ENCODE measurements at places on chromosomes 12 and 14.

DNA sequence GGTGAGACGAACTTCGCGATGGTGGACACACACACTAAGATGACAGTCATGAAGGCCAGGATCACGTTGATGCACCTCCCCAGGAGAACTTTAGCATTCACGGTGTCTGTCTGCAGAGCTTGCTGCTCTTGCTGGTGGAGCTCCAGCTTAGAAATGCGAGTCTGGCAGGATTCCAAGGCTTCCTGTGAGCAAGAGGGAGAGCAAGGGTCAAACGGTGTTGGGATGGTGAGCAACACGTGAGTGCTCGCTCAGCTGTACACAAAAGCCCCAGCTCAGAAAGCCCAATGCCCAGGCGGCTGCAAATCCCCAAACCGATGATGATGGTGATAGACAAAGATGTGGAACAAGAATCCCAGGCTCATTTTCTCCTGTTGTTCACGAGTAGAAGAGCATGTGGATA, 78.8 kb downstream of the TMCC3 start:
- no peak for DNase-seq

GRCh38 chr14:22407033-22407432, 182.0 kb downstream of the DAD1 start:
- DNase-seq, result no peak

GRCh38 chr12:57614178-57614947, 3.1 kb downstream of the ARHGEF25 start:
- DNase-seq, result no peak

DNA sequence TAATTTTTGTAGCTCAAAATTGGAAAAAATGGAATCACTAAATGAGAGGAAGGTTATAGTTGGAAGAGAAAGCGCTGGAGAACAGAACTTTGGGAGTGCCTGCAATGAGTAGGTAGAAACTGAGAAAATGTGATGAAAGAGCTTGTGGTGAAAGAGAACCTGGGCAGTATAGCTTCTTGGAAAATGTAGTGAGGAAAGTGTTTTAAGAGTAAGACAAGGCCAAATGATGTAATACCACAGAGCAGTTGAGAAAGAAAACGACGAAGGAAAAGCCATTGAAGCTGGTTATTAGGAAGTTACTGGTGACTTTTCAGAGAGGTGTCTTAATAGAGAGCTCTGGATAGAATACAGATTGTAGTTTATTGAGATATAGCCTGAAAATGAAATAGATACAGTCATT, 255.3 kb downstream of the AEBP2 start:
- DNase-seq, result no peak

GRCh38 chr12:68800294-68800693, 7.7 kb upstream of the MDM2 start:
- no peak for DNase-seq

- DNase-seq, result no peak
These were observed 221.8 kb downstream of the SLC41A2 start for GRCh38 chr12:104736307-104736706.

- DNase-seq, result no peak
These were observed 24.6 kb downstream of the DIP2B start for GRCh38 chr12:50529345-50529744.

DNA sequence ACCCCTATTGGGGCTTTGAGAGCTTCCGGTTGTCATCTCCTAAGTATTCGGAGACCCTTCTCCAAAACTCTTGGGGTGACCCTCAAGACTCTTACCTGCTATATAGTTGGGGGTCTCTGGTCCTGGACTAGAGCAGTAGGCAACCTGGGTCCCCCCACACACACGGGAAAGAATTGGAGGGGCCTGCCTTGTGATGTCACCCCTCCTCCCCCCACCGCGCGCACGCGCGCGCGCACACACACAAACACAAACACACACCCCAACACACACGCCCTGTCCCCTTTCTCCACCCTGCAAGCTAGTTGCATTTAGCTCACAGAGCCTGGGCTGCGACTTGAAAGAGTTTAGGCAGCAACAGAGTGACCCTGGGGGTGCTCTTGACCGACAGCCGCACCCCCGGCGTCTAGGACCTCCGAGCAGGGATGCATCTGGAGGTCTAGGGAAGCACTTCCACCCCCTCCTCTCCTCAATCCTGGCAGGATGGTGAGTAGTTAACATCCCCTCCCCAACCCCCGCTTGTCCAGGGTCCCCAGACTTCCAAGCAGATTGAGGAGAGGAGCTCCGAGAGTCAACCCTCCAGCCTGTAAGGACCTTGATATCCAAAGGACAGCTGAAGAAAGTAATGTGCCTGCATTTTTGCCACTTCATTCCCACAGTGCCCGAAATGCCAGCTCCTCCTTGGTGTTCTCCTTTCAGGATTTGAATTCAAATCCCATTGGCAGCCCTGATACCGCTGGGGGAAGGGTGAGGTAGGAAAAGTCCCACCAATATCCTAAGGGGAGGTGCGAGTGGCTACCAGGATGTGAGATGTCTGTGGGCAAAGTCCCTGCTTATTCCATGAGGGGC, 1.4 kb upstream of the DNAJC14 start:
- peak; percentile 39 for DNase-seq

- DNase-seq, result no peak
These were observed 59.1 kb upstream of the NAP1L1 start for GRCh38 chr12:76143343-76144244.

GRCh38 chr12:106816231-106816630, 41.7 kb downstream of the RIC8B start:
- DNase-seq, result no peak

- no peak for DNase-seq
These were observed 1324.1 kb downstream of the AACS start for GRCh38 chr12:126389220-126389841.

DNA sequence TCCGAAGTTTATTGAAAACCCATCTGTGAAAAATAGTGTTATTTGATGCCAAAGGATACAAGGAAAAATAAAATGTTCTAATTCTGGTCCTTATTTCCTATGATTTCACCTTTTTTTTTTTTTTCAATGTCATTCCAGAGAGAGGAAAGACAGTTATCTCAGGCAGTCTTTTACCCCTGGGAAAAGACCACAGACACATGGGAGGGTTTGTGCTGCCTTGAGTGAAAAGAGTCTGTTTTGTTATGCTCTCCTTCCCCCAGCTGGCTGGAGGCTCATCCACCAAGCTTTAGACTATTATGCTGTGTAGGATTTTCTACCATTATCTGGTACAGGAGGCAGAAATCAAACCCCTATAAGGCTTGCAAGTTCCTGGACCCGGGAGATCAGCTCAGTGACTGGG, 151.8 kb downstream of the CRADD start:
- no peak for DNase-seq

- no peak for DNase-seq
These were observed 135.3 kb downstream of the NTF3 start for GRCh38 chr12:5567016-5567725.

- no peak for DNase-seq
These were observed 5.2 kb downstream of the ENO2 start for GRCh38 chr12:6919588-6919987.

DNA sequence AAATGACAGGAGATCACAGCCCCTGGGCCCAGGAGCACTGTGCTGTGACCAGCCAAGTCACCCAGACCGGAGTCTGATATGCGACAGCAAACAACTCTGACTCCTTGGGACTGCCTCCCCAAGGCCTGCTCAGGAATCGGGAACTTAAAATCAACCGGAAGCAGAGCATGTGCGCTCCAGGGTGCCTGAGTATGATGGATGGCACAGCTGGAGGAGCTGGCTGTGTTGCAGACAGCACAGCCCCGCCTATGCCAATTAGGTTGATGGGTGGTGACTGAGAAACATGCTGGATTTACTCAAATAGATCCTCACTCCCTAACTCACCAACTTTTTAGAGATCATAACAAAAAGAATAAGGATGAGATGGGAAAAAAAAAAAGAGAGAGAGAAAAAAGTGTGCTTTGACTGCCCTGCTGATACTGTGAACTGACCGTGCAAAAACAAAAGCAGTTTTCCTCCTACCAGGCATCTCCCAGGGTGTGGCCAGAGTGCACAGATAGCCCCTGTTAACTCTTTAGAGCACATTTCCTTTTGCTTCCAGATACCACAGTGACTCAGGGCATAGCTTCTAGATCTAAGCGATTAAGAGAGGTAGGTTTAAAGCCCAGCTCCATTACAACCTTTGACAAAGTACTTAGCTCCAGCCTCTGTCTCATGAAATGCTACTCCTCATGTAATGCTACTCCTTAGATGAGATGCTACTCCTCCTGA, 27.4 kb upstream of the STON2 start:
- no peak for DNase-seq

- DNase-seq, result no peak
These were observed 11.5 kb downstream of the GPR33 start for GRCh38 chr14:31476131-31476866.

- DNase-seq, result no peak
These were observed 197.2 kb downstream of the CHST11 start for GRCh38 chr12:104653730-104654664.

GRCh38 chr12:51473947-51474346, 49.3 kb downstream of the SLC4A8 start:
- DNase-seq, result no peak

All from stimulated activated CD8-positive, alpha-beta memory T cell treated with anti-CD3 and anti-CD28 coated beads, Interleukin-7, amount 100 ng/mL, for 1 hour (primary cell).